Globus pallidus (tissue), 1 donor: ENCODE measurements at places on chromosomes 1 and 21.
A peak's percentile ranks its signal among the peaks of the same experiment; 100 is the strongest.

DNA sequence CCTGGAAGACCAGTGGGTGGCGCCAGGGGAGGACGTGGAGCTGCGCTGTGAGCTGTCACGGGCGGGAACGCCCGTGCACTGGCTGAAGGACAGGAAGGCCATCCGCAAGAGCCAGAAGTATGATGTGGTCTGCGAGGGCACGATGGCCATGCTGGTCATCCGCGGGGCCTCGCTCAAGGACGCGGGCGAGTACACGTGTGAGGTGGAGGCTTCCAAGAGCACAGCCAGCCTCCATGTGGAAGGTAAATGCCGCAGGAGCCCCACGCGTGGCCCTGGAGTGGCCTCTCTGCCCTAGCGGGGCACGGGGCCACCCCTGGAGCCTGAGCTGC, 75.2 kb downstream of the OBSCN start:
- no peak for DNase-seq

- no peak for DNase-seq
Observed at GRCh38 chr1:35958558-35958957, 27.7 kb downstream of the AGO3 start.

GRCh38 chr1:228304766-228305395, 97.0 kb downstream of the OBSCN start:
- DNase-seq, result no peak

DNA sequence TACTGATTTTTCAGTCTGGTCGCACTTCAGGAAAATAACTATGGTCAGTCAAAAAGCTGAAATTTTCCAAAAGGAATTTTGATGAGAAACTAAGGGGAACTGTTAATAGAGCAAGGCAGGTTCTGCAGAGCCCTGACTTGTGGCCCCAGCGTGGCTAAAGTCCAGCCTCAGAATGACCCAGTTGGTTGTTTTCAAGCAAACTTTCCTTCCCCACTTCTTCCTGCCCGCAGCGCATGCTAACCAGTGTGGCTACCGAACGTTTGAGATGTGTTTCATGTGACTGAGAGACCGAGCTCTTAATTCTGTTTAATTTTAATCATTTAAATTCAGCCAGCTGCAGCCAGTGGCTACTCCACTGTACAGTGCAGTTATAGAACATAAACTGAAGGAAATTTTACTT, 6.2 kb upstream of the IL10RB start:
- DNase-seq, result peak; percentile 53

DNA sequence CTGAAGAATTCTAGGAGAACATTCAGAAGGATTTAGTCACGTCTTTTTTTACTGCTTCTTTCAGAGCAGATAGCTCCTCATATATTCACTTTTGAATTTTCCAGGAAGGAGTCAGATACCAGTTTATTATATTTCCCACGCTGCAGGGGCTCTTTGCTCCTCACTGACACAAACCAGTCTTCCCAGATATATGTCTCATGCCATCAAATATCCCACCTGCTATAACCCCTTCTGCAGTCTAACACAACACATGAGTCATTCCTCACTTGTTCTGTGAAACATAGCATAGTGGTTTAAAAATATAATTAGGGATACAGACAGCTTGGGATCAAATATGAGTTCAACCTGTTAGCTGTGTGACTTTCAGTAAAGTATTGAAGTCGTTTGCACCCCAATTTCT, 251.7 kb upstream of the DPYD start:
- no peak for DNase-seq

- peak; percentile 71 for DNase-seq
Observed at GRCh38 chr1:203475012-203475981, at the start of gene PRELP. Gene PRELP, plus strand, starts transcription at chr1:203475806. Its CDS starts 7,379 bp downstream, at chr1:203483185.

DNA sequence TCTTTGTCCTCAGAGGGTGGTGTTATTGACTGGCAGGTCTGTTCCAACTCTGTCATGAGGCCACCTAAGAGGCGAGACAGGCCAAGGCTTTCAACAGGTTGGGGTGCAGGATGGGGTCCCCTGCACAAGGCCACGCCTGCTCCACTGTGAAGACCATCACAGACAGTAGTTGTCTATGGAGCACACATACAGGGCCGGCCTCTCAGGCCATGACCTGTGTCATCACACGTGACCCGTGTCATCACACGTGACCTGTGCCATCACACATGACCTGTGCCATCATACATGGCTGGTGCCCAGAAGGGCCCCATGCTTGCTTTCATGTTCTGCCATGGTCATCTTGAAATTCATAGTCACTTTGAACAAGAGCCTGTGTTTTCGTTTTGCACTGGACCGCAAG, 91.9 kb downstream of the ARHGEF10L start:
- DNase-seq, result no peak

DNA sequence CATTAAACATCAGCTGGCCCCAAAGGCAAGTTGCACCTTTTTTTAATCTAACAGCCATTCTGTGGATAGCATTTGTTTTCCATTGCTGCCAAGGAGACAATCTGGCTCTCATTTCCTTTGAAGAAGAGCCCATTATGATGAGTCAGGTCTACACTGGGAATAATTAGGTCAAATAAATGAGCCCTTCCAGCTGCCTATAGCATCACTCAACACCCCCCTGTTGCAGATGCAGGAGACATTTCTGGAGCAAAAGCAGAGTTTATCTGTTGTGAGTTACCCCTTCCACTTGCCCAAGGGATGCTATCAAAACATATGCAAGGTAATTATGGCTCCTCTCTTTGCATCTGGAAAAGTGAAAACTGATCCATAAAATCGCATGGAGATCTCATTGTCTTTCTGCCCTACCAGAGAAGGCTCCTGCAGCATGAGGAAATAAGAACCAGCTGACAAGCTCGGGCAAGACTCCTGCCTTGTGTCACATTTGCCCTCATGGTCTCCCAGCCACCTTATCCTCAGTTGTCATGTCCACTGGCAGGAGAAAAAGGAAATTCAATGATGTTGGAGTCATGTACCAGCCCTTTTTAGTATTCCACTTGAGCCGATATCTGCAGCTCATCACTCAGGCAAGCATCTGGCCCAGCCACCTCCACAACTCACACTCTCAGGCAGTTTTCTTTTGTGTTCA, 135.9 kb downstream of the SLC30A10 start:
- no peak for DNase-seq

DNA sequence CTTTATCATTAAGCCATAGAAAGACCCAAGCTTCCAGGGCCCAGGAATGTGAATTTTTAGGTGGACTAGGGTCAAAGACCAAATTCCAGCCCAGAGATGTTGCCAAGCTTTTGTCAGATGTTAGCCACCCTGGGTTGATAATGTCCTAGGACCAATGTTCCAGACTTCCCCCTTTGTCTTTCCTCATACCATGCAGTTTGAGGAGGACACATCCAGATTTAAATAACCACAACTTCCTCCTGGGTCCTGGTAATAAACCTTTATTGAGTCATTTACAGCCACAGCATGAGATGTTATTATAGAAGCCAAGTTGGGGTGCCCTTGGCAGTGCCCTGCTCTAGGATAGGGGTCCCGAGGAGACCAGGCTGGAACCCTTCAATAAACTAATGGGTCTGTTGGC, 5.9 kb downstream of the TNR start:
- no peak for DNase-seq
